ENCODE measurements at places on chromosomes 3 and 15.
A peak's percentile ranks its signal among the peaks of the same experiment; 100 is the strongest.

GRCh38 chr3:5021116-5022092 is 42.2 kb downstream of the BHLHE40 start:
- DNase-seq: no peak

GRCh38 chr3:34260271-34261000 is 462.0 kb downstream of the PDCD6IP start:
- peak; percentile 58 for DNase-seq

- DNase-seq: no peak
Measured at GRCh38 chr3:156637480-156638022, 36.8 kb upstream of the TIPARP start.

DNA sequence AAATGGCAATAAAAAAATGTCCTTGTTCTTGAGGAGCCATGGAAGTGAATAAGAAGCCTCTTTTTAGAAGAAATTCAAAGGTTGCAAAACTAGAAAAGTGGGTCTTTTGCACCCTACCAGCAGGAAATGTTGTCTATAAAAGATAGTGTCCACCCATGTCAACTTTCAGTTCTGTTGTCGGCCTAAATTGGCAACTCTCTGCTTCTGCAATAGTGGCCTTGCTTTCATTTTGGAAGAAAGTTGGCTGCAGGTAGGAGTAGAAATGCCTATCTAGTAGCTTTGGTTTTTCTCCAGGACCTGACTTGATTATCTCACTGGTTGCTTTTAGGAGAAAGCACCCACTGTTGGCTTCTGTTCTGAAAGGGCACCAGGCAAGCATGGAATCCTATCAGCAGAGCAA is 85.4 kb downstream of the TMEM108 start:
- DNase-seq: no peak

DNA sequence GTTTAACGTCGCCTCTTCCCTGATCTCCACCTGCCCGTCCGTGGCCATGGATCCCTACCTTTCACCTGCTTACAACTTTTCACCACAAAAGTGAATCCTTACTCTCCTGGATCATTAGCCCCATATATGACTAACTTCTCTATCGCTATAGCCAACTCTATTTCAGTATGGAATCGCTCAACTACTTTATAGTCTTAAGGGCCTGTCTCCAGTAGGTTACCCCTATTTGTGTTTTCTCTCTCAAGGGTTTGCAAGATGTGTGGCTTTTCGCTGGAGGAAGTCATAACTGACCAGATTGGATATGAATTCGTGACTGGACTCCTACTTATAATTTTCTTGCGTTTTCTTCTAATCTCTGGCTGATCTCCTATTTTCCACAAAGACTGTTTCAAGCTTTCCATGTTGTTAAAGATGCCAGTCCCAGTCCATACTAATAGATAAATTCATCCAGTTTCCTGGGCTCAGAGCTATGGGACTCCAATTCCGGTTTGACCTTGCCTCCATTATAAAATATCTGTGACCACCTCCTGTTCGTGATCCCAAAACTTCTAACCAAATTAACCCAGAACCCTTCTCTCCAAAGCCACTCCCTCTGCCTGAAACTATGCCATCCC is 1.3 kb upstream of the STAG1 start:
- DNase-seq: no peak

- DNase-seq: no peak
Measured at GRCh38 chr3:178585454-178585853, 49.2 kb downstream of the KCNMB2 start.

GRCh38 chr15:63156755-63157117 is 541 bp downstream of the RPS27L start:
- DNase-seq: no peak

- no peak for DNase-seq
Measured at GRCh38 chr15:50219820-50220219, 37.8 kb downstream of the SLC27A2 start.

DNA sequence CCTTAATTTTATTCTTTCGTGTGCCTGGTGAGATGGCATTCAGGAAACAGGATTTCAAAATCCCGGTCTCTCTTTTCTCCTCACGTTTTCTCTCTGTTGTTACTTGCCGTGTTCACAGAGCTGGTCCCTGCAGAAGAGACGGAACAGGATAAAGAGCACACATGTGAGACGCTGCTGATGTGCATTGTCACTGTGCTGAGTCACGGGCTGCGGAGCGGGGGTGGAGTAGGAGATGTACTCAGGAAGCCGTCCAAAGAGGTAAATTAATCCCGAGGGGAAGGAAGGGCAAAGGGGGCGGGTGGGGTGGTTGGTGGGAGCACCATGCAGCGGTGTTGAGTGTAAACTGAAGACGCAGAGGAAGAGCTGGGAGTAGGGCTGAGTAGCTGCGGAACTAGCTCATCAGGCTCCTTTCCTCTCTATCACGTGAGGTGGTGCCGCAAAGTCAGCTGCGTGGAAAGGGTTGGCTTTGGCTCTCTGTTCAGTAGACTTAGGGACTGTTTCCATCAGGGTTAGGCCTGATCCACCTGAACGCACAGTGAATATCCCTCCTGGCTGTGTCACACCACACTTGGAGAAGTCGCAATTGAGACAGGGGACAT is 164.8 kb upstream of the BHLHE40 start:
- no peak for DNase-seq

Measured in endothelial cell (in vitro differentiated cells).